GM03348 (cell line): ENCODE measurements at places on chromosomes 12 and 14.

GRCh38 chr12:14691560-14691959 is 4.8 kb downstream of the GUCY2C start:
- no peak for DNase-seq

DNA sequence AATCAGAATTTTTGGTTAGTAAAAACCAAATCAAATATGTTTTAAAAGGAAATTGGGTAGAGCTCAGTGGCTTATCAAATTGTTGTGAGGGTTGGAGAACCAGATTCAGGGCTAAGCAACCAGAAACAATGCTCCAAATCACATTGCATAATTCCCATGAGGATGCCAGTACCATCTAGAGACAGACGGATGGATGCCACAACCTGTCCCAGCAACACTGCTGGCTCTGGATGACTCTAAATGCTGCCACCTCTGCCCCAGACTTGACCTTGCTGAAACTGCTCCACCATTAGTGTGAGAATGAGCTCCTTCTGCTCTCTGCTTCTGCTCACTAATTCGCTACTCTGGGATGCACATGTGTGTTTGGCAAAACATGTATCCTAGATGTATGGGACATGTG is 43.9 kb downstream of the FRS2 start:
- DNase-seq = no peak

DNA sequence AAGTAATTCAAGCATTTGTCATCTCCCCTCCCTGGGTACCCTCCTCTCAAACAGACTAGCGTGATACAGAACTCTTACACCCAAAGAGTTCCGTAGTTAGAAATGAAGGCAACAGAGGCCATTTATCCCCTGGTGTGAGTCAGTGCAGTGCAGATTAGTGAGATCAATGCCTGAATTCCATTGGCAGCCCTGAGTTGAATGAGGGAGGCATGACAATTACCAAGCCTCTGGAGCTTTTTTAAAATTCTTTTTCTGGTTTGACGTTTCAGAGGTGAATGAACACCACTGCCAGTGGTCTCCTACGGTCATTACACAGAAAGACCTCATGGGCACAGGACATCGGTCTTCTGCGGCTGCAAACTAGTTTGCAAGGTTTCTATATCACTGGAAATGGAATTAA is 94.4 kb downstream of the PRIMA1 start:
- no peak for DNase-seq

GRCh38 chr12:77343291-77343690 is 277.9 kb upstream of the E2F7 start:
- peak; percentile 73 for DNase-seq

DNA sequence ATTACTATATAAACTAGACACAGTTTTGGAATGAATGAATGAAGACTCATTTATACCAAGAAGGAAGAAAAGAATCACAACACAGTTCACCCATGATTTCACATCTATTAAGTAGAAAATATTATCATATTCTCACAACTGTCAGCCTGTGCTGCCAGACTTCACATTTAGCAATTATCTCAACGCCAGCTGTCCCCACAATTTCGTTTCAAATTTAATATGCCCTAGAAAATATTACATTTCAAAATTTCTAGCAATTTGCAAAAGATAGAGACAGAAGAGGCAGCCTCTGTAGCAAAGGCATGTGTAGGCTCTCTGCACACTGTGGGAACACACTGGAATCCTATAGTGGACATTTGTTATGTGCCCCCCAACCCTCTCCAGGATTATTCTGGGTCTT is 83.6 kb downstream of the ANKS1B start:
- DNase-seq = no peak

DNA sequence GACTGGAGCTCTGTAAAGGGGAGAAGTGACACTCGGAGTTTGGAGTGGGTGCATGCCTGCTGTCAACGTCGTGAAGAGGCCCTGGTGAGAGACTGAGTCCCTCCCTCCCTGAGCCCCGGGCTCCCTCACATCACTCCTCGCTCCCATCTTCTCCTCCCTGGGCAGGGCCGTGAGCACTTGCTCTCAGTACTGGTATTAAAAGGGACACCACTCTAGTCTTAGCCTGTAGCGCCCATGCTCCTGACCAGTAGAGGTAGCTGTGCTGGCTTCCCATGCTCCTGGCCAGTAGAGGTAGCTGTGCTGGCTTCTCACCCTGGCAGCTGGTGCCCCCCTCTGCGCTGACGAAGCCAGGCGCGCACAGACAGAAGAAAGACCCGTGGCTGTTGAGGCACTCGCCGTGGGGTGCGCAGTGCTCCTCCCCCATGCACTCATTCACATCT is 14.7 kb downstream of the ISCA2 start:
- no peak for DNase-seq

- DNase-seq = peak; percentile 13
Observed at GRCh38 chr12:91274916-91275315, 92.3 kb upstream of the DCN start.

DNA sequence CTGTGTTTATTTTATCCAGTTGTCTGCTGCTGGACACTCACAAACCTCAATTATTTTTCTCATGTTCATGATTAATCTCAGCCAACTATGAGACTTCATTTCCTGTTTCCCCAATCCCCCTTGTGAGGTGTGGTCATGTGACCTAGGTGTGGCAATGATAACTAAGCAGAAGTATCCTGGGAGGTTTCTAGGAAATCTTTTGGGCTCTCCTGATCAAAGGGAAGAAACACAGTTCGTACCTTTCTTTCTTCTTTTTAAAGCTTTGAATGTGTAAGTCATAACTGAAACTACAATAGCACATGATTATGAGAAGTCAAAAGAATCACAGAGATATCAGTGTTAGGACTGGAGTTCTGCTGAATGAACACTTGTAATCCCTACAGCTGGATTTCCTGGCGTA is 34.4 kb upstream of the MANSC4 start:
- DNase-seq = no peak

GRCh38 chr12:53046655-53047220 is 3.1 kb upstream of the TNS2 start:
- DNase-seq = no peak

- DNase-seq = peak; percentile 91
Observed at GRCh38 chr12:69688471-69689427, 10.4 kb downstream of the BEST3 start.
